Activated naive CD4-positive, alpha-beta T cell treated with anti-CD3 and anti-CD28 coated beads, Interleukin-2, amount 10 ng/mL, durations not matched to agents 7 days and 5 days (primary cell): ENCODE measurements at places on chromosomes 7 and 10.

GRCh38 chr7:85462671-85463070 is 275.8 kb upstream of the SEMA3D start:
- no peak for DNase-seq

DNA sequence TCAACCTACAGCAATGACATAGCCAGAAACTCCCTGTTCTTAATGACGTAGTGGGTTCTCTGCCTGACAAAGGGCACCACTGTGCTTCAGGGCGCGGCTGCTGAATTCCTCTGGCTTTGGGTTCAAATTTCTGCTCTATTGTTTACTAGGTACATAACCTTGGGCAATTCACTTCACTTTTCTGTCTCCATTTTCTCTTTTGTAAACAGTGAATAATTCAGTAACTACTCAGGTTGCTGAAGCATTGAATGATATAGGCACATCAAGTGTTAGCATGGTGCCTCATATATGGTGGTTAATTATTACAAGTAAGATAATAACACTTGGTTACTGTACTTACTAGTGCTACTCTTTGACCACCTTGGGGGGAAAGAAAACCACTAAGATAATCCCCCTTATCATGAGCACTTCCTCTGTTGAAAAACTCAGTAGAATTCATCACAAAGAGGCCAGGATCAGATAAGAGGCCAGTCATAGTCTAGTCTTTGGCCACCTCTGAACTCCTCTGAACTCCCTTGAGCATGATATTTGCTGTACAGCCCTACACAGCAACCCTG is 92.0 kb upstream of the AHR start:
- DNase-seq: no peak

GRCh38 chr7:109616551-109617069 is 1046.9 kb downstream of the DNAJB9 start:
- DNase-seq: no peak

- no peak for DNase-seq
These were observed 352.7 kb downstream of the PHTF2 start for GRCh38 chr7:78151229-78151628.

DNA sequence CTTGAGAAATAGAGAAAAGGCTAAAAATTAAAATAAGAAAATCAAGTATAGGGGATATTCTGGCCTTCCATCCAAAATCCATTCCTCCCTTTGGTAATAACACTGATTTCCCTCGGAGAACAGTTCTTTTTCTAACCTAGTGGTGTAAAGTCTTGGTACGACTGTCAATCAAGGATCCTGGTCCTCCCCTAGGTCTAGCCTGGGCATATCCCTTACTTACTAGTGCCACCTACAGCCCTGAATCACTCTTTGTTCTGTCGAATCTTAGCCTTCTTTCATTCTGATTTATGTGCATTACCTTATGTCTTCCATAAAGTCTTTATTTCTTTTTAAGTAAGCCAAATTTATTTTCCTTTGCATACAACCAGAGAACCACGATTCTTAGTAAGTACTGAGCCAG is 298.7 kb upstream of the LRRTM3 start:
- DNase-seq: no peak

GRCh38 chr7:157666530-157667040 is 329.8 kb downstream of the DNAJB6 start:
- no peak for DNase-seq

DNA sequence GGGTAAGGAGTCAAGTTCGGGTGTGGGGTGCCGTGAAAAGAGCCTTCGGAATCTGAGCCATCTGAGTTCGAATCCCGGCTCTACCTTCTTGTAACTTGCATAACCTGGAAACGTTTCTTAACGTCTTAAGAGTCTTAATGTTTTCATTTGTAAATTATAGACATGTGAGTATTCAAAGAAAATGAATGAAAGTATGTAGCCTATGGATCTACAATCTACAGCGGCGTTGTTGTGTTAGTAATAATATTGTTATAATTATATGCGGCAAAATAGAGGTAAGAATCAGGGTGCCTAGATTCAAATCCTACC is 559 bp downstream of the VTI1A start:
- no peak for DNase-seq

- no peak for DNase-seq
These were observed 53.7 kb downstream of the KCNH2 start for GRCh38 chr7:150924369-150924781.

GRCh38 chr10:12194752-12195271 is 879 bp downstream of the NUDT5 start:
- DNase-seq: peak; percentile 56

DNA sequence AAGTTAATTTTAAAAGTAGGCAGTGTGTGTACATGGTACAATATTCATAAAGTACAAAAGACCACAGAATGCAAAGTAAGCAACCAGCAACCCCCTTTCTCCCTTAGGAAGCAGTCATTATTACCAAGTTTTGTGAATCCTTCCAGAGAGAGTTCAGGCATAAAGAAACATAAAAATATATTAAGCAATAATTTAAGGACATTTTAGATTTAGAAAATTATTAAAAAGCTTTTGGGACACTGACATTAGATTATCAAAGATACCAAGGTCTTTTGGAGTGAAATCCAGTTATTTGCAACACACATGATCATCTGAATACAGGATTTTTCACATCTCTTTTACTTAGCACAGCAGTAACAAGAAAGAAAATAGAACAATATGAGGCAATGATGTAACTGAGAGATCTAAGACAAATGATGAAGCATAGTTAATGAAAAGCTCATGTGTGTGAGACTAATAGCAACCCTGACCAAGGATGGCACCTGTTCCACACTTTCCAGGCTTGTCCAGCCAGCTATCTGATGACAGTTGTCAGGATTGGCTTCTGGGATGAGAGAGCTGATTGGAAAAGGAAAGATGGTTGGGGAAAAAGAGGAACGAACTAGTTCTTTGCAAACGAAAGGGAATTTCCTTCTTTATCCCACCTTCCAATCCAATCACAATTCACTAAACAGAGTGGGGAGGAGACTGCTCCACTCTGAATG is 115.5 kb upstream of the LAMB4 start:
- DNase-seq: no peak

GRCh38 chr7:53252539-53252938 is 217.1 kb downstream of the POM121L12 start:
- no peak for DNase-seq

GRCh38 chr7:116194115-116194514 is 16.2 kb upstream of the TES start:
- no peak for DNase-seq

- peak; percentile 98 for DNase-seq
These were observed 1.6 kb downstream of the COMTD1 start for GRCh38 chr10:75234017-75234682.

GRCh38 chr7:38630720-38631673 is at the start of gene AMPH:
AMPH (minus strand) TSS chr7:38631373; CDS start chr7:38631351, 22 bp downstream.
- peak; percentile 23 for DNase-seq

GRCh38 chr10:3889961-3890522 is 105.0 kb upstream of the KLF6 start:
- no peak for DNase-seq

- DNase-seq: no peak
These were observed 86.0 kb downstream of the SLC37A3 start for GRCh38 chr7:140312141-140312846.

GRCh38 chr7:80145780-80146422 is 11.3 kb downstream of the GNAI1 start:
- no peak for DNase-seq

- DNase-seq: no peak
These were observed 98.3 kb downstream of the HBP1 start for GRCh38 chr7:107267138-107267537.

- no peak for DNase-seq
These were observed 4.9 kb downstream of the PCOLCE start for GRCh38 chr7:100607111-100607510.

DNA sequence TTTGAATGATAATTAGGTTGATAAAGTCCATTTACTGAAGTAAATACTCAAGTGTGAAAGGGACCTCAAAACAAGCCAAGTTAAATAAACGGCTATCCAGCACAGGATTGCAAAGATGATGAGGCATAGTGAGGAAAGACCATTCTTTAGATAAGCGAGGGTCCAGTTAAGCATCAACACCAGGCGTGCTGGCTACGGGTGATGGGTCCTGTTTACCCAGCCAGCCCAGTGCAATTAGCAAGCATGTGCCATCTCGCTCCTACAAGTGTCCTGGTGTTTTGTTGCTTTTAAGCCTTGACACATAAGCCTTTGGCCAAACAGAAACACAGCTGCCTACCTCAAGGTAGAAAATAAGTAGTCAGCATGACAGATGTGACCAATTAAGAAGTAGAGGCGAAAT is 7.1 kb downstream of the NEBL start:
- no peak for DNase-seq
